Stimulated activated CD8-positive, alpha-beta memory T cell treated with anti-CD3 and anti-CD28 coated beads, Interleukin-15, amount 100 ng/mL, for 48 hours (primary cell): ENCODE measurements at places on chromosomes 5 and 9.

- no peak for DNase-seq
Measured at GRCh38 chr9:110443866-110444220, 106.2 kb upstream of the TXNDC8 start.

DNA sequence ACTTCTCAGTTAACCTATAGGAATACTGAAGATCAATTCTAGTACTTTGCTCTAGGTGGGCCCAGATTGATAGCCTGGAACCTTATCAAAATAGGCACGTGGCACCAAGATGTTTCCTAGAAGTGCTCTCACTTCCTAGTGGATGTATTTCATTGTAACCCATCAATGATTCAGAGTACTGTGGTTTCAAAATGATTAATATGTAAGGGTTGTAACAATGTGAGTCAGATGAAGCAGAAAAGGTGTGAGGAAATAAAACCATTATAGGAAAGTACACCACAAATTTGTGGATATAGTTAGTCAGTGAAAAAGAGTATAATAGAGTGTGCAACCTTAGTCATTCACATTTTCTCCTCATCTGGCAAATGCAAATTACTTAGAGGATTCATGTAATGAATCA is 177.3 kb upstream of the FST start:
- no peak for DNase-seq

- DNase-seq, result no peak
Measured at GRCh38 chr9:5025416-5025815, 40.3 kb downstream of the JAK2 start.

DNA sequence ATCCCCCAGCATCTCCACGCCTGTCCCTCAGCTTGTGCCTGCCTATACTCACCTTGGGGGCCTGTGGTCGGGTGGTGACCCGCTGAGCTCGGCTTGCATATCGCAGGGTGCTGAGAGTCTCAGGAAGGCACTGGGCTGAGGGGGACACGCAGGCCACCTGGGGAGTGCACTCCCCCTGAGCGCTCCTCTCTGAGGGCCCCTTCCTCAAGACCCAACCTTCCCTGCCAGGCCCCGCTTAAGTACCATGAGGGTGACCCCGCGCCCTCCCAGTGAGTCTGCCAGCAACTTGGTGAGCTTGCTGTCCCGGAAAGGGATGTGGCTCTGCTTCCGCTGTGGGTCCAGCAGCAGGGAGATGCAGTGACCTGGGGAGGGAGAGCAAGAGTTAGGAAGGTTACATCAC is 4.1 kb downstream of the KIF12 start:
- no peak for DNase-seq

DNA sequence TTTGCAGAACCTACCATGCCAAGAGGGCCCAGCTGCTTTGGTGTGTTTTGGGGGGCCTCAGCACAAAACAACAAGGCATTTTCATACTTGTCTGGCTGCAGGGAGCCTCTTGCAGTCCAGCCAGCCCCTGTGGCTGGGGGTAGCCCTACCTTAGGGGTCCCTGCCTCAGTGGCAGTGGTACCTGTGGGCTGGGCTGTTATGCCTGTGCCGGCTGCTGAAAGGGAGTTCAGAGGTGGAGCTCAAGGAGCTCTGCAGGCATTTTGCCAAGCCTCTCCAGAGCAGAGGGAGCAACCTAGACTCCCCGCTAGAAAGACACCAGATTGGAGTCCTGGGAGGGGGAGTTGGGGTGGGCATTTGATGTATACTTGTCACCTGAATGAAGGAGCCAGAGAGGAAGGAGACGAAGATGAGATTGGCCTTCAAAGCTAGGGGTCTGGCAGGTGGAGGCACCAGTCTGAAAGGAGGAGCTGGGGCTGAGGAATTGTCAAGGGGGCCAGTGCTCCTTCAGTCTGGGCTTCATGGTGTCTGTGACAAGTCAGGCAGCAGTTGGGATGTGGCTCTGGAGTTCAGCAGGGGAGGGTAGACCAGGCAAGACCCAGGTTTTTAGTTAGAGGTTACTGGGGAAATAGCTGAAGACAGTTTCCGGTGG is 1.5 kb downstream of the SHROOM1 start:
- DNase-seq, result no peak

DNA sequence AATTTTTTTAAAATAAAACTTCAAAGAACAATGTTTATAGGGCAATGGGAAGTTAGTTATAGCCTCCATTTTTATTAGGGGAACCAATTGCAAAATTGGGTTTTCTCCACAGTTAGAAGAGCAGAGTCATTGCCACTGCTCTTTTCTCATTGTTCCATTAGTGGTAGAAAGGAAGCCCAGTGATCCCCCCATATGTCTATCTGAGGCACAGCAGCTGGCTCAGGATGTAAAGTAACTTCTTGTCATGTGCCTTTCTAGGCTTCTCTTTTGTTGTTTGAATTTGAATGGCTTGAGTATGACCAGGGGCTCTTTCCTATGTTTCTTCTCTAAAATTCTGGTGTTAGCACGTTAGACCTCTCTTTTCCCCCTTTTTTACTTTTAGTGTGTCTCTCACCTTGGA is 61.2 kb downstream of the UBAP1 start:
- DNase-seq, result no peak

DNA sequence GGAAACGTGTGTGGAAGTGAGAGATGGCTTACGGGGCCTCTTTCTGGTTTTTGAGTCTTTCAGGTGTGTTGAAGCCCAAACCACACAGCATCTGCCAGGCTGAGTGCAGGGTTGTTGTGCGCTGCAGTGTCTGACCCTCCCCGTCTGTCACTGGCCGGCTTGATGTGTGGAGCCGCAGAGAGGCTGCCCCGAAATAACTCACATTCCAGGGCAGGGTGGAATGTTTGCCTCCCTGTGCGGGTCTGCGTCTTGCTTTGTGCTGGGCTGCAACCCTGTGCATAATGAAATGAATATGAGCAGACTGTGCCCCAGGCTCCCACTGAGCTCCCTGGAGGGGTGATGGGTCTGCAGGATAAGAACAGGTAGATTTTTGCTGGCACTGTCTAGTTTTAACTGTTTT is 9.9 kb upstream of the PLEKHG4B start:
- DNase-seq, result no peak

DNA sequence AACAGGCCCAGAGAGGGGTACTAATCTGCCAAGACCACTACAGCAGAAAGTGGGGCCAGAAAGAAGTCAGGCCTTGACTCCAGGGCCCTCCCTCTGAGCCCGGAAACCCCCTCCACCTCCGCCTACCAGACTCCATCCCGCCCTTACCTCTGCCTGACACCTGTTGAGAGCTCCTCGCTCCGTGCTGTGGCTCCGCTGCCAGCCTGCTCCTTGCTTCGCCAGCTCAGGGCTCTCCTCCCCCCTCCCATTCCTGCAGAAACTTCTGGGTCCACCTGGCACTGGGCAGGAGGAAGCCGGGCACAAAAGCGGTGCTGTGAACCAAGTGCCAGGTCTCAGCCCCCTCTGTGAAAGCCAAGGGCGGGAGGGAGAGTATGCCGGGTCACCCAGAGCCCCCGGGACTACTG is 6.4 kb upstream of the ST6GALNAC6 start:
- DNase-seq, result no peak

DNA sequence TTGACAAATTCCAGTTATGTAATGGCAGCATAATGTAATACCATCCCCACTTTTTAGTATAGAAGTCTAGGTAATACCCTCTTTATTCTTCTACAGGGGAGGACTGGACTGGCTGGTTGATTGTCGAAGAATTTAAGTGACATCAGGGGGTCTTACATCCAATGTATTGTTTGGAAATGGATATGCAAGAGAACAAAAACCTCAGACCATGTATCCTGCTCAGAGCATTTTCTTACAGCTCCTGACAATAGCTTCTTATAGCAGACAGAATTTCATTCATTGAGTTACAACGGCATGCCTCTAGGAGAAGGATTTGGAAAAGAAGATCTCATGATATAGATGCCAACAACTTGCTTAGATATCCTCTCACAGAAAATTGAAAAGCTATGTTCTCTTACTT is 2032.3 kb downstream of the EFNA5 start:
- DNase-seq, result no peak

GRCh38 chr5:32163785-32164184 is 10.3 kb downstream of the GOLPH3 start:
- no peak for DNase-seq

- no peak for DNase-seq
Measured at GRCh38 chr5:111722140-111722539, 34.9 kb downstream of the NREP start.

- no peak for DNase-seq
Measured at GRCh38 chr9:91038483-91039124, 237.0 kb downstream of the SYK start.

- DNase-seq, result no peak
Measured at GRCh38 chr9:131630205-131630831, 85.0 kb downstream of the PRRT1B start.

GRCh38 chr9:5718296-5719032 is 89.6 kb downstream of the RIC1 start:
- no peak for DNase-seq

- DNase-seq, result no peak
Measured at GRCh38 chr5:138999674-139000073, 124.5 kb upstream of the LRRTM2 start.

DNA sequence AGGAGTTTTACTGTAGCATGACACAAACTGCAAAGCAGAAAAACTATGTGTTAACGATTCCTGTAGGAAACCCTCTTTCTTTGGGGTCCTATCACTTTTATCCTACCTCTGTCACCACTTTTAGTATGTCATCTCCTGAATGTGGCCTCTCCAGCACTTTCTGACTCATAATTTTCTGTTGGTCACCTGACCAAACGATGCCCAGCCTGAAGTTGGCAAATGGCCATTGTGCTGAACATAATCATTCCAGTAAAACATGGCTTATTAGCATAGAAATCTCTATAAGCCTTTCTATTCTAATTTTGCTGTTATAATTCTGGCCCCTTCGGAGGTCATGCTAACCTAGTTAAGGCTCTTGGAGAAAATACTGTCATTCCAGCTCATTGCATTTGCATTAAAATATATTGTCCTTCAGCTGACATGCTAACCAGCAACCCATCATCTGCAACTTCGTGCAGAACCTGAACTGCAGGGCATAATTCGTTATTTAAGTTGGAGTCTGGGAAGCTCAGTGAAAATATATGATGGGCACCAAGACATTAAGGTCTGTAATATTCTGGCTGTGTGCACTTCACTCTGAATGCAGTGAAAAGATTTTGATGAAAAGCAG is 140.3 kb downstream of the NMUR2 start:
- DNase-seq, result no peak

DNA sequence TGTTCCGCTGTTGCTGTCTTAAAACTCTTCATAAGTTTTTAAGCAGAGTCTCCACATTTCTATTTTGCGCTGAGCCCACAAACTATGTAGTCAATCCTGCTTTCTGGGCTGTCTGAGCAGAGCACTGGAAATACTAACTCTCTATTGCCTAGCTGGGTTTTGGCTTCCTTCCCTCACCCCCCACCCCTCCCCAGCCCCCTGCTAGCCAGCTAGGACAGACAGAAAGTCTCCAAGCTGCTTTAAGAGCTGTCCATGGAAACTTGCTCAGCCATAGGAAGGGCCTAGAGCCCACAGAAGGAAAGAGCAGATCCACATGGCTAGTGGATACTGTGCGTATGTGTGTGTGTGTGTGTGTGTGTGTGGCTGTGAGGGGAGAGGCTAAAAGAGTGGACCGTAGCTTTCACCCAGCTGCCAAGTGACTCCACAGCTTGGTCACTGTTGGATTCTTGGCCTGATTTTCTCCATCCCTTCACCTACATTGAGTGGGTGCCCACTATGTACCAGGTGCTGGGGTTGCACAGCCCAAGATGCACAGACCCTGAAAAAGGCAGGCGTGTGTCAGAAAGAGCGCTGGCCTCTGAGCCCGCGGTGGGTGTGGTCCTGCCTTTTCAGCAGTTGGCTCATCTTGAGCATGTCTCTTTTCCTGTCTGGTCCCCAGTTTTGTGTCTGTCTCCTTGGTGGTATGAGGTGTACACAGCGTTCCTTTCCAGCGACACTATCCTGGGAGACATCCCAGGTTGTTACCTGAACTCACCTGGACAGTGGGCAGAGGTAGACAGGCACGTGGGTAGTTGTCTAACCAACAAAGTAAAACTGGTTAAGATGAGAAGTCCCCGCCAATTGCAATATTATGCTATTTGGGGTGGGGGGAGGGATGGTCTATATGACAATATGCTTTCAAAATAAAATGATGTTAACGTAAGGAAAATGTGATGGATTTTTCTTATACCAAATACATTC is 5.4 kb upstream of the NKX2-5 start:
- no peak for DNase-seq

DNA sequence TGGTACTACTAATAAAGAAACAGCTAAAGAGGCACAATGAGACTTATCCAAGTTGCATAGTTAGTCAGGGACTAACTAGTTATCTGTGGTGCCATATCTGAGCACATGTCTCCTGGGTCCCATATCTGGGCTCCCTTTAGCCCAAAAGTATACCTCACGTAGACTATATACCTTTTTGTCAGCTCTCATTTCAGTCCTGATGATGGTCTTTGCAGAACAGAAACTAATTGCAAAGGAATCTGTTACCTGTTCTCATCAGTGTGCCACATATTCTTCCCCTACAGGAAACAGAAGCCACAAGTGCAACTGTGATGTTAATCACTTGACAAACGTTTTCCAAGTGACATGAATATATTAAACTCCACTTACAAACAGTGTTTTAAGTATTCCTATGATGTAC is 395.2 kb downstream of the KIAA0825 start:
- DNase-seq, result no peak

- DNase-seq, result no peak
Measured at GRCh38 chr5:102797322-102797884, 42.3 kb downstream of the PAM start.

- no peak for DNase-seq
Measured at GRCh38 chr5:78009937-78010527, 233.9 kb upstream of the TBCA start.

GRCh38 chr5:172178991-172179989 is 8.7 kb downstream of the STK10 start:
- DNase-seq, result peak; percentile 52

DNA sequence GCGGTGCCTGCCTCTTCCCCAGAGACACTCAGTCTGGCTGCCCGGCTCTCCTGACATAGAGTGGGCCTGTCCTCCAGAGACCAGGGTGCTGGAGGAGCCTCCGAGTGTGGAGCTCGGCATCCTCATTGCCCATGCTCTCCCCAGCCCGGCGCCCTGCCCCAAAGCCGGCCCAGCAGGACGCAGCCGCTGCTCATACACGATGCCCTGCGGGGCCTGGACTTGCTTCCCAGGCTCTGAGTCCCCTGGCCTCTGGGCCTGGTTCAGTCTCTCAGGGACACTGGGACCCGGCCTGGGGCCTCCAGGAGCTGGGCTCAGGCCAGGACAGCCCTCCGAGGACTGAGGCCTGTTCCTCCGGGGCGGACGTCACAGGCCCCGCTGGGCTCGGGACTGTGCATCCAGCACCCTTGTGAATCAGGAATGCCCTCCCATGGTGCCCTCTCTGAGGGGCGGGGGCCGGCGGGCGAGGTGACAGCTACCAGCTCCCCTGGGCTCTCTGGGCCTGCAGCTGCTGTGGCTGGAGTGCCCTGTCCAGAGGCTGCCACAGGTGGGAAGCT is 23.2 kb downstream of the TPPP start:
- DNase-seq, result no peak

GRCh38 chr5:14362491-14362890 is 219.1 kb upstream of the OTULINL start:
- no peak for DNase-seq
